PC-9 (cell line): ENCODE measurements at places on chromosomes 5 and 9. TPM values are rescaled to one million over a fixed set of nuclear protein-coding genes. Genes with fewer than 3 reads are reported as not detected.
A peak's percentile ranks its signal among the peaks of the same experiment; 100 is the strongest.

- DNase-seq, result no peak
These were observed 179.6 kb upstream of the SGCD start for GRCh38 chr5:156147261-156147943.

DNA sequence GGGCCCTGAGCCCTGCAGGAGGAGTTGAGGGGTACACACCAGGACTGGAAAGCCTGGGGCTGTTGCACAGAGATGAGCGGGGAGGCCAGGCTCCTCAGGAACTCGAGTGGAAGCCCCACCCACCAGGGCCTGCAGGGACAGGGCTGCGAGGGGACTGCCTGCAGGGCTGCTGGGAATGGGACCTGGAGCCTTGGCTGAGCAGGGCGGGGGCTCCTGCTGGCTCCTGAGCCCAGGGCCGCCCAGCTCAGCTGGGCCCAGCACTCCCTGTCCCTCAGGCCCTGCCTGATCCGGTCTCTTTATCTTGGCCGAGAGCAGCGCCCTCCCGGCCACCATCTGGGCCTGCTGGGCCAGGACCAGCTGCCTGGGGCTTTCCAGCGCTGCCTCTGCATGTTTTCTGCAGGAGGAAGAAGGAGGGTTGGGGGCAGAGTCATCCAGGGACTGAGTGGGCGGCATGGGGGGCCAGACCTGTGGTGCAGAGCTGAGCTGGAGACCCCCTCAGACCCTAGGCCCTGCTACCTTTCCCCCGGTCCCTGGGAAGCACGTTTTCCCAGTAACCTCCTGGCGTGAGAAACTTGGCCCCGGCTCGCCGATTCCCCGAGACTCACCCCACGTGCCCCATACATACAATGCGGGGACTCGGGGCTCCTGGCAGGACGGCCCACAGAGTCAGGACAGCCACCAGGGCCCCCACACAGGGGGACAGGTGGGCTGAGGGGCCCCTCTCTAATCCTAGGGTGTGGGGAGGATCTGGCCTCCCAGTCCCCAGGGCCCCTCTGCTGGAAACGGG lies 9.4 kb downstream of the LCN12 start:
- DNase-seq, result no peak

GRCh38 chr9:126160067-126160853 lies 166.4 kb upstream of the MVB12B start:
- no peak for DNase-seq

- DNase-seq, result no peak
These were observed 213.4 kb downstream of the PLK2 start for GRCh38 chr5:58246461-58246944.

SLC9A3 gene
- total RNA-seq, result 5.2 and 5.6 TPM in 2 replicates

DNA sequence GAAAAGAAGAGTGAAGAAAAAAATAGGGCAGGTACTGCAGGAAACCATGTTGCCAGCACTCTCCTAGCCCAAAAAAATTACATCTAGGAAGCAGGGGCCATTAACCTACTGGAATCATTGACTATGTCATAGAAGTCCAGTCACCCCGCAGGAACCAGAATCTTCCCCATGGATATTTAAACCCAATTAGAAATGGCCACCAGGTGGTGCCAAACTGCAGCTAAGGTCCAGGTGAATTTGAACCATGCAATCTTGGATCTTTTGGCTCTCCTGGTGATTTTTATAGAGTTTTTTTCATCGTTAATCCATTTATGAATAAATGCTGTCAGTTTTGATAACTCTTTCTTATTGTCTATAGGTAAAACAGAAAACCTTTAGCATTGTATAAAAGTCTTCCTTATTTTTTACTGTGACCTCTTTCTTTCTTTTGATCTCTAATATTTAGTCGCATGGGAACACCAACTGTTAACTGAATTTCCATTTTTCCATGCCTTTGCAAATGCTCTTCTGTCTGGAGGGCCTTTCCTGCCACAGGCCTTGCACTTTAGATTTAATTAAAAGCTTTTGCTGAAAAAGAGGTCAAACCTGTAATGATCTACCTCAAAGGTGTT lies 147.5 kb upstream of the FGF10 start:
- peak; percentile 41 for DNase-seq
